Activated naive CD4-positive, alpha-beta T cell treated with anti-CD3 and anti-CD28 coated beads for 36 hours (primary cell): ENCODE measurements at places on chromosomes 11 and 22.
A peak's percentile ranks its signal among the peaks of the same experiment; 100 is the strongest.

- DNase-seq, result no peak
These were observed 8.5 kb downstream of the RAB30 start for GRCh38 chr11:83063073-83063754.

- DNase-seq, result peak; percentile 70
These were observed at the start of gene TCIRG1 for GRCh38 chr11:68038718-68039525. Gene TCIRG1 (plus strand): TSS chr11:68039025. CDS start chr11:68041272, 2,247 bp downstream.

GRCh38 chr11:70682760-70683159 lies 284.4 kb downstream of the CTTN start:
- DNase-seq, result no peak

DNA sequence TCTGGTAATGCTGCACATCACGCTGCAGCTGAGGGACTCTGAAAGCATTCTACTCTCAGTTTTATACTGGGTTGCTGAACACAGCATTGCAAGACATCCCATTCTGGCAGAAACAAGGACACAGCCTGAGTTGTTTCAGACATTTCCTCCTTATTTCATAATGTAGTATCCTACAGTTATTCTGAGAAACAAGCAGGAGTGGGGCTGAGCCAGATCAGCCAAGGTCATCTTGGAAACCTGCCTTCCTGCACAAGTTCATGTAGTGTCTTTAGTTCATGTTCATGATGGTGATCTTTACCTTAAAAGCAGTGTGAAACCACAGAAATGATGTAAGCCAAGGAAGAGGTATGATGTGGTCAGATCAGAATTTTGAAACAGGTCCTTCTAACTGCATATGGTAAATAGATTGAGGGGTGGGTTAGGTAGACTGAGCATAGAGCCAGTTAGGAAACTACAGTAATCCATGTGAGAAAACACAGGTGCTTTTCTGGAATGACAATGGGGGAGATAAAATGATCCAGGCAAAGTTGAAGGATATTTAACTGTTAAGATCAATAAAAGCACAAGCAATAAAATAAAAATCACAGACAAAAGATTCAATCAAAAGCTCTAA lies 1686.8 kb downstream of the LRRC4C start:
- no peak for DNase-seq

GRCh38 chr11:130114726-130115125 lies 44.9 kb upstream of the ST14 start:
- no peak for DNase-seq

- DNase-seq, result no peak
These were observed 9.5 kb upstream of the RASSF10 start for GRCh38 chr11:12999597-12999996.

DNA sequence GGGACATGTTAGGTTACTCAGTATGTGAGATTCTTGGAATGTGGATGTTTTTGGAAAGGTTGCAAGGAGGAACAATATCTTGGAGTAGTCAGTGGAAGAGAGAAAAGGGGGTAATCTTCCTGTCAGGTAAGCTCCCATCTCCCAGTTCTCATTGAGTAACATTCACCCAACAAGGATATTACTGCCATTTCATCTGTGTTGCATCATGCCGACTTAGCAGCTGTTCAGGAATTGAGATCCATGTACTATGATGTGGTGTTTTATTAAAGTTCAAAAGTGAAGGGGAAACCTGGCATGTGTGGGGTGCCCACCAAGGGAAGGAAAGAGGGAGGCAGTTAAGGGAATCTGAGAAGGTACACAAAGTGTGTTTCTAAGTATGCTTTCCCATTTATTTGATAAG lies 58.4 kb upstream of the RASSF10 start:
- DNase-seq, result no peak

- DNase-seq, result no peak
These were observed 30.0 kb downstream of the LINC01488 start for GRCh38 chr11:69511358-69512055.

GRCh38 chr22:43263645-43264514 lies 76.9 kb upstream of the TTLL12 start:
- DNase-seq, result peak; percentile 96

DNA sequence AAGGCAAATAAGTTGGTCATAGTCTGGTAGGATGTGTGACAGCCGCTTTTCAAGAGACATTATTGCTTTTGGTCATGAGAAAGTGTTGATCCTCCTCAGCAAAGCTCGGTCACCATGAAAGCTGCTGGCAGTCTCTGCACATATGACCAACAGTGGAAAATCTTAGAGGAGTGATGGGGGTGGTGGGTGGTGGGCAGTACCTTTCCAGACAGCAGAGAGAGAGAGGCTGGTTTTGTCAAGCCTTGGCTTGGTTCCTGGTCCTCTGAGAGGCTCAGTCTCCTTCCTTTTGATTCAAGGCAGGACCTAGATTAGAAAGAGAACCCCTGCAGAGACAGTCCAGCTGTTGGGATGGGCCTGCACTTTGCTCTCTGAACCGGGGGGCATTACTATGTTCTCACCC lies 20.0 kb upstream of the VSIG10L2 start:
- no peak for DNase-seq

- peak; percentile 51 for DNase-seq
These were observed 13.8 kb downstream of the TOM1 start for GRCh38 chr22:35313311-35314121.

DNA sequence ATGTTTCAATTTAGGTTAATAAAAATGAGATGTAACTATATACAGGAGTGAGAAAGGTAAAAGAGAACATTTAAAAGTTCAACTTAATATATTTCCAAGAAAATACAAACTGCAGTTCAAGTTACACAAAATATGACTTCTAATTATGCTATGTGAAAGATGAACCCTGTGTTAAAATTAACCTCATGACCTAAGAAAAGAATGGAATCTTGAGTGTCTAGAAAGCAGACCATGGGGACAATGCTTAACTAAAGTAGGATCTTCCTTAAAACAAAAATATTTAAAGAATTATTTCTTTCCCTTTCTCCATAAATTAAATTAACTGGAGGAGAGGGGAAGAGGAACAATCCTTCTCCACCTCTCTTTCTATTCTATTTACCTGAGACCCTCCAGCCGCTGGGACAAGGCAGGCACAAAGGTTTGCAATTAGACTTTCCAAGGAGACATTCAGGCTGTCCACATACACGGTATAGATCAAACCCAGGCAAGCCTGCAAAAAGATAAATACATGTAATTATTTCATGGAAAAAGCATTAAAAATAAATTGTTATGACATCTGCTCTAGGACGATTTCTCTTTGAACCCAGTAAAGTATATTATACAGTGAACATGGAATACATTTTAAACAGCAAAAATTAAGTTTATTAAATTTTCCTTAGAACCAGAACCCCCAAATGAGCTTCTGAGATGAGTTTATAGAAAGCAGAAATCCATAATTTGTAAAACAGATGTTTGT lies 264.5 kb downstream of the SBF2 start:
- DNase-seq, result no peak

- DNase-seq, result no peak
These were observed 2082.7 kb upstream of the RAG2 start for GRCh38 chr11:38680746-38681145.

- DNase-seq, result no peak
These were observed 371.1 kb downstream of the SOX6 start for GRCh38 chr11:15985127-15985859.

DNA sequence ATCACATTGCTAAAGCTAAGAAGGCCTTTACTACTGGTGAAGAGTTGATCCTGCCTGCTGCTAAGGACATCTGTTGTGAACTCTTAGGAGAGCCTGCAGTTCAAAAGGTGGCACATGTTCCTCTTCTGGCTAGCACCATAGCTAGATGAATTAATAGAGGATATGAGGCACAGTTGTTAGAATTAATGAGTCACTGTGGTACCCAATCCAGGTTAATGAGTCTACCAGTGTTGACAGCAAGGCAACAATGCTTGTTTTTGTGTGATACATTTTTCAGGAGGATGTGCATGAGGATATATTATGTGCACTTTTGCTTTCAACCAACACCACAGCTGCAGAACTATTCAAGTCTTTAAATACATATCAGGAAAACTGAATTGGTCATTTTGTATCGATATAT lies 12.0 kb downstream of the C11orf58 start:
- no peak for DNase-seq

GRCh38 chr11:8389029-8389996 lies 125.6 kb upstream of the LMO1 start:
- DNase-seq, result no peak

- peak; percentile 35 for DNase-seq
These were observed 8.5 kb upstream of the CDC42BPG start for GRCh38 chr11:64852804-64853509.

- DNase-seq, result no peak
These were observed 460.8 kb upstream of the CNTN5 start for GRCh38 chr11:98559961-98560360.

- DNase-seq, result peak; percentile 44
These were observed 7.8 kb downstream of the MYEOV start for GRCh38 chr11:69301455-69302401.

- no peak for DNase-seq
These were observed 77.6 kb upstream of the KCNQ1OT1 start for GRCh38 chr11:2777386-2777785.

DNA sequence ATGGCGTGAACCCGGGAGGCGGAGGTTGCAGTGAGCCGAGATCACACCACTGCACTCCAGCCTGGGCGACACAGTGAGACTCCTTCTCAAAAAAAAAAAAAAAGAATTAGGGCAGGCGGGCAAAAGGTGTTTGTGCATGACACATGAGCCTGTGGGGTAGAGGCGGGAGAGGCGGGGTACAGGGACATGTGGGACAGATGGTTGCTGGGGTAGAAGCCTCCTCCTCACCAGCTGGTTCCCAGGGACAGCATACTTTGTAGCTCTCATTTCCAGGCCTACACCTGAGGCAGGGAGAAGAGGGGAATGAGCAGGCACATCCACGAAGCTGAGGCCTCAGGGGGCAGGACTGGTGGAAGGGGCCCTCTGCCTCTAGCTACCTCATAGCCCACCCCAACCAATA lies 23.7 kb downstream of the YWHAH start:
- no peak for DNase-seq

GRCh38 chr11:118921121-118921928 lies 4.4 kb downstream of the BCL9L start:
- DNase-seq, result peak; percentile 40

DNA sequence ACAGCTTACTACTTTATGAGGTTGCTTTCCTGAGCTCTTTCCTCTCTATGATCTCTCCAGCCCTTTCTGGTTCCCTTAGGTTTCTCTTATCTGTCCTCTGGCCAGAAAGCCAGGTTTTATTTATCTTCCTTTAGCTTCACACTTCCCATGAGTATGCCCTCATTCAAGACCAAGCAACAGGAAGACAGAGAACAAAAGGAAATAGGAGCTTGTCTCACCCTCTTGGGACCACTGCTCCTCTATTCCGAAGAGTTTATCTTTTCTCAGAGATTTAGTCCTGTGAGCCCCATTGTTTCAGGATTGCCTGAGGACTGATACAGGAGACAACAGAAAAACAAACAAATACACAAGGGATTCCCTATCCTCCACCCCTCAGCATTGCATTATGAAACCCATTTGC lies 62.4 kb upstream of the CCDC179 start:
- DNase-seq, result no peak

GRCh38 chr11:103889679-103890078 lies 146.8 kb upstream of the DDI1 start:
- no peak for DNase-seq

DNA sequence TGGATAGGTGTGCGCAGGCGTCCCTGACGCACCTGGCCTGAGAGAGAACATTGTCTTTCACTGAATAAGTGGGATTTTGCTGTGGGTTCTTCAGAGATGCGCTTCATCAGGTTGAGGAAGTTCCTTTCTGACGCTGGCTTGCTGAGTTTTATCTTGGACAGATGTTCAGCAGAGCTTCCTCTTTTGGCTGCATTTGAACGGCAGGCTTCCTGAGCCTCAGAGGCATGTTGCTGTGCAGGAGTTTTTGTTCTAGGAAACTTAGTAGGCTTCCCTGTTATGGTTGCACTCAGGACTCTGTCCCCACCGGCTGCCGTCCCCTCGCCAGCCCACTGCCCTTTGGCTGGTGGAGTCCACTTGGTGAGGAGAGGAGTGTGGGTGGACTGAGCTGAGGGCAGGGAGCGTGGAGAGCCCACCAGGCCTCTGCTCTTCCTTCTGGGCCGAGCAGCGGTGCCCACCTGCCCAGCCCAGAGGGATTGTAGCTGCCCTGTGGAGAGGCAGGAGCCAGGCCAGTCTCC lies 17.2 kb downstream of the FRMD8 start:
- DNase-seq, result no peak

- DNase-seq, result peak; percentile 45
These were observed 11.7 kb upstream of the GLYATL1 start for GRCh38 chr11:58927393-58928106.

- DNase-seq, result peak; percentile 28
These were observed 979 bp downstream of the ZBED5 start for GRCh38 chr11:10856689-10857458.

GRCh38 chr11:75159151-75159953 lies 8.4 kb downstream of the SLCO2B1 start:
- no peak for DNase-seq

DNA sequence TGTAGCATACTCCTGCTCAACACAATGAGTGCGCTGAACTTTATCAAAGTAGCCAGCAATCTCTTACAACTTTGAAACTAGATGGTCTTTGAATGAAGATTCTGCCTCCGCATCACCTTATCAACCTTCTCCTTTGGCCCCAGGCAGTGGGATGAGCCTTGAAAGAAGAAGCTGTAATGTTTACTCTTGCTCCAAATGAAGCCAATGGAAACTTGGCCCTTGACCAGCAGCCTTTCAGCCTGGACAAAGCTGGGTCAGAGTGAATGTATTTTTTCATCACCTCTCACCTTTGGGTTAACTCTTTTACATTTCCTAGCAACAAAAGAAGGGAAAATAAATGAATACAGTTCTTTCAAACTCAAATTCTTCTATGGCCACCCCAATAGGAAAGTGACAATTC lies 359.1 kb downstream of the KCNA4 start:
- DNase-seq, result no peak

GRCh38 chr11:1876361-1877063 lies 15.2 kb downstream of the PRR33 start:
- no peak for DNase-seq

DNA sequence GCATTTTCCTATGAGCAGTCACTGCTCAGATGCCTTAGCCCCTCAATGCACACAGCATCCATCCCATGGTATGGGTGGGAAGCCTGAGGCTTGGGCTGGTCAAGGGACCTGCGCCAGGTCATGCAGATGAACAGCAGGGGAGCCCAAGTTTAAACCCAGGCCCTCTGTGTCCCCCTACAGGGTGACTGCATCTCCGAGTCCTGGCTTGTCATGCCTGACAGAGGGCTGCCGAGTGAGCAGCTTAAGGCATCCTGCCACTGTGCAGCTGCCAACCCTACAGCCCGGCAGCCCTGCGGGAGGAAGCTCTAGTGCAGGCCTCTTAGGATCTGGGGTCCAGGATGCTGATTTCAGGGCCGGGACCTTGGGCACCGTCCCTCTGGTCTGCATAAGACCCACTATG lies 10.0 kb downstream of the IL2RB start:
- DNase-seq, result no peak
